ENCODE measurements at places on chromosomes 1 and 21.

DNA sequence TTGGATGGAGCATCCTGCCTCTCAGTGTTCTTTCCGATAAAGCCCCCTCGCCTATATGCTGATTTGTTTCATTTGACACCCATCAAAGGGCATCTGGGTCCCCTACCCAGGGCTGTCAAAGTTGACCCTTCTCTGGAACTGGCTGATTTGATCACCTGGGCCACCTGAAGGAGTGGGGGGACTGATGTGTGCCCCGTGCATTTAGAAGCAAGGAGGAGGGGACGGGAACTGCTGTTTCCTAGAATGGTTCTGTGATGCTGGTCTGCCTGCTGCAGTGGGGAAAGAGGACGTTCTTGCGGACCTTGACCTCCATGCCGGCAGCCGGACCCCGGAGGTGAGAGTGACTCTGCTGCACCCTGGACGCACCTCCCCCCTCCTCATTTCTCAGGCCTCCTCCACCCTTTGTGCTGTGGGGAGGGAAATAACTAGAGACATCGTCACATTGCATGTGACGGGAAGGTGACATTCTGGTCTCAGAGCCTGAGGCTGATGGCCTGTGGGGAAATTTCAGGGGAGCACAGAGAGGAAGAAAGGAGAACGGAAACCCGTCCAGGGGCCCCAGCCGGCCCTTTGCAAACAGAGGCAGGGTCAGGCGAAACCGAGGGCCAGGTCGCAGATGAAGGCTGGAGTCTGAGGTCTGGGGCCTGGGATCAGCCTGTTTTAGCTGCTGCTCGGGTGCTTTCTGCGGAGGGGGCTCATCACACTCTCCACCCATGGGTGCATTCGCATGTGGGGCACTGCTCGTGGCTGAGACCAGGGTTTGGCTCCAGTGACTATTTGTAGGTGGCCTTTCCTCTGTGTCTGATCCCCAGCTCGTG, 25.7 kb downstream of the CRYAA start:
- no peak for DNase-seq

DNA sequence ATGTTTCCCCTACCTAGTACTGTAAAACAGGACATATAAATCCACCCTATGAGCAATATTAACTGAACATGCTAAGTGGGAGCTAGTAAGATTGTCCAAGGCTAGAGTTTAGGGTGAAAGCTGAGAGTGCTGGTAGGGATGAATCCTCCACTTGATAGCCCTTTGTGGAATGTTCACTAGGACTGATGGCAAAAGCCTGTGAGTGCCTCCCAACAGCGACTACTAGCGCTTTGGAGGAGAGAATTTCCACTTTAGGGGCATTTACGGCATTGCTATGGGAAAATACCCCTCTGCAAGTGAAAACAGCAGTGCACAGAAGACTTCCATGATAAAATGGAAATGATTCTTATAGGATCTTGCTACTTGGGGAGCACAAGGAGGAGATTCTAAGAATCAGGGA, 35.9 kb downstream of the CFHR5 start:
- no peak for DNase-seq

DNA sequence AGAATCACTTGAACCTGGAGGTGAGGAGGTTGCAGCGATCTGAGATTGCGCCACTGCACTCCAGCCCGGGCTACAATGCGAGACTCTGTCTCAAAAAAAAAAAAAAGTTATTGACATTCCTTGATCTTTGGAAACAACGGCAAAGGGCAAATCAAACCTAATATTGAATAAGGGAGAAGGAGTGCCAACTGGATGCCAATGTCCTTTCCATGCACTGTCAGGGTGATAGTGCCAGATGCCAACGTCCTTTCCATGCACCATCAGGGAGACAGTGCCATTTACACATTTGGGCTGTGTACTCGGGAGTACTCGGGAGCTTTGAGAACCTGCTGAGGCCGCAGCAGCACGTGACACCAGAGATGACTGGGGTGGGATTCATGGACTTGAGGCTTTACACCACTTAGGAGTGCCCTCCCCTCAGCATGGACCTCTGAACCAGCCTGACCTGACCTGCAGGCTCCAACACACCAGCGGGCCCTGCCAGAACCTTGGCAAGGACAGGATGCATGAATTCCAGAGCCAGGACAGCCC, 34.5 kb upstream of the SOD1 start:
- DNase-seq, result no peak

DNA sequence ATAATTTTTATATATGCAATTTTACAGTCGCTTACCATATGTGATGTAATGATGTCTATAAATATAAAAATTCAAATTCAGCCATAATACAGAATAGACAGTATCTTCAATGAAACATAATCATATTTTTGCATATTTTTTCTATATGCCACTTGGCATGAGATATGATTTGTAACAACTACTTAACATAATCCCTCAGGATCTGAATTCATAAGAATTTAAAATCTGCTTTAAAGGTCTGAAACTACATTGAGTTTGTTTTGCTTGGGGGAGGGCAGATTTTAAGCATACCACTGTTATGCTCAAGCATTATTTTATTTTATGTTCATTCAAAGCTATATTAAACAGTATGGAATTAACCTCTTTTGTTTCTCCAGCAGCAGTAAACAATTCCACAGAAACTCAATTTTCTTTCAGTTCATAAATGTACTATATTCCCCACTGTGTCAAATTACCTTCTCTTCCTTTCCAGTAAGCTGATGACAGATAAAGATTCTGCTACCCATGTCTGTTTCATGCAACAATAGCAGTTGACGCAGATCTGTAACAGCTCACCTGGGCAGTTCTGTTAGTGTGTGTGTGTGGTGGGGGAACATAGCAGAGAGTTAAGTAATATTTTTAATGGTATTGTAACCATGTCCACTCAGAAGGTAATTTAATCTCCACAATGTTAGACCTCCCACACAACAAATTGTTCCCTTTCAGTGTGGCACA, 224.8 kb downstream of the NTNG1 start:
- DNase-seq, result no peak

DNA sequence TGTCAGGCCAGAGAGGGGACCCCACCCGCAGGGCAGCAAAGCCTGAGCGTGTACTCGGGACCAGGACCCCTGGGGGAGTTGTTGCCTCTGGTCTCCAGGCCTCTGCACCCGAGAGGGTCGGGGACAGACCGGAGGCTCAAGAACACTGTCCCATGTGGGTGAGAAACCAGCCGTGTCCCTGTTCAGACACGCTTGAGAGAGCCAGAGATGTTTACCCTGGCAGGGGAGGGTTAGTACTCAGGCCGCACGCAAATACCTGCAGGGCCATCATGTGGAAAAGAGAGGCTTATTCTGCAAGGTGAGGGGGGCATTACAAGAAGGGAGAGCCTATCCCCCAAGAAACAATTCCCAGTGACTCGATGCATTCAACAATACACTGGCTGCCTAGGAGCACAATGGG, 74.0 kb upstream of the ARHGEF16 start:
- no peak for DNase-seq

DNA sequence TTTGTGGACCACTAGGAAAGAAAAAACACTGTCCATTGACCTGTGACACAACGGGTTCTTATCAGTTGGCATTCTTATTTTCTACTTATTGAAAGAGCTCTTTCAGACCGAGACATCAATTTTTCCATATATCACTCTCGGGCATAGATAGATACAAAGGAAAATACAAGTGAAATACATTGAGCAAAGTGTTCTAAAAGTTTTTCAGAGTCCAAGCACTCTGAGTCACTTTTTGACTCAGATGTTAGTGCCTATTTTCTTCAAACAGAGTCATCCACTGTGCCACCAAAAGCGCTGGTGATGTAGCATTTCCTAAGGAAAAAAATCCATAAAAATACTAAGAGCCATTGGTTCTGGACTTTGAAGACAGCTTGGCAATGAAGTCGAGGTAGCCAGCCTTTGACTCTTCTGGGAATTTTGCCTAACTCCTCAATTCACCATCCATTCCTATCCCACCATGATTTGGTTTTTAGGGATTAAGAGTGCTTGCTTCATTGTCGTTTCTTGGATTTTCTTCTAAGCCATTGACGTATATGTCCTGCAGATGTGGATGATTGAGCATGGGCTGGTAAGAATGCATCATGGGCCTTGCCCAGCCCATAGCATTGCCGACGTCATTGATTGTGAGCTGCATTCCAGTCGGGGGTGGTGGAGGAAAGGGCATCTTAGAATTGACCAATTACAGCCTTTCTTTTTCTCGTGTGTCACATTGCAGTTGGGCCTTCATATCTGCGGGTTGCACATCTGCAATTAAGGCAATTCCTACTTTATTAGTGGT, 10.6 kb downstream of the GALNT2 start:
- peak; percentile 64 for DNase-seq

DNA sequence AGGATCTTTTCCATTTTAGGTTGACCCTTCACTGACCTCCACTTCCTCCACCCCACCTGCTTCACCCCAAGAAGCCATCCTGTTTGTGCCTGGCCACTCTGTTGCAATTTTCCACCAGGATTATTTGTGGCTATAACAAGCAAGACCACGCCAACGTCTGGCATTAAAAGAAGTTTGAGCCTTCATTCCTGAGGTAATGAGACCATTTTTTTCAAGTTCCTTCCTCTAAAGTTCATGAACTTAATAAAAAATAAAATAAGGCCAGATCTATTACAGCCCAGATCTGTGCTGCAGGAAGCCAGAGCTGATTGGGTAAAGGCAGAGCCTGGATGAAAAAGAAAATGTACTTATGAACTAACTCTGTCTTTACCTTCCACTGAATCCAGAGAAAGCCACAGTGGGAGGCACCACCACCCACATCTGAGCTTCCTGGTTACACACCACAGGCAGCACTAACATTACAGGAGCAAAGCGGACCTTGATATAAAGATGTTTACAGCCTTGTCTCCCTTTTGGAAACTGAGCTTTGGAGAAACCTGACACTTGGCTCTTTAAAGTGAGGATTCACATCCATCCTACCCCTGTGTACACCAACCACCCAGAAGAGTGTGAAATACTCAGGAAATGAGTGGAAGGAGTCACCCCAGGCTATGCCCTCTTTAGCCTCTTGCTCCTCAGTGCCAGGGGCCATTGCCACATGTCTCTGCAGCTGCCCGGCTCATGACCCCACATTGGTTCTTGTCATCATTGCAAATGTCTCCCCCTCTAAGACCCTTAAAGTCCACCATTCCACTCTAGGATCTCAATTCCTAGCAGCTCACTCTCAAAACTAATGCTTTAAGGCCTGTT, 293.6 kb downstream of the PLPP3 start:
- peak; percentile 21 for DNase-seq

DNA sequence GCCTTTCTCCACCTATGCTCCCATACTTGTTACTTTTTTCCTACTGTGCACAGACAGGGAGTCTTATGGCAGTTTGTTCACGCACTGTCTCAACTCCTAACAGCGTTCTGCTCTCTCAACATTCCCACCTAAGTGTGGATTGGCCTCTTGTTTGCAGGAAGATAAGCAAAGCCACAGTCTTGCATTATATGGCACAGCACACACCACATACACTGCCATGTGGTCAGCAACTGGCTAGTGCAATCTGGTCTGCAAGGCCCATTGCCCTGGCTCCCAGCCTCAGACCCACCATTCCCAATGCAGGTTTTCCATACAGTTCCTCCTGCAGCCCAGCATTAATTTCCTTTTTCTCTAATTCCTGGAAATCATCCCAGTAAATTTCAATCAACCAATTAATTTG, 38.3 kb upstream of the LAMC2 start:
- no peak for DNase-seq

Measured in fibroblast of upper back skin (primary cell).